ENCODE measurements at places on chromosomes 3 and 15. TPM values are rescaled to one million over a fixed set of nuclear protein-coding genes. Genes with fewer than 3 reads are reported as not detected.

GRCh38 chr3:173617490-173617889, 219.9 kb downstream of the NLGN1 start:
- H3K4me1 ChIP-seq: no peaks in the 10 kb centered on the region
- DNase-seq: no peak
- H3K27ac ChIP-seq: no peak overlapping the region
- H3K27me3 ChIP-seq: no peaks in the 10 kb centered on the region

Gene CFAP20DC
- 0.50 TPM for total RNA-seq

GRCh38 chr3:107760144-107760543, 237.4 kb downstream of the BBX start:
- H3K27ac ChIP-seq: no peak overlapping the region
- H3K4me3 ChIP-seq: no peak overlapping the region
- no peaks in the 10 kb centered on the region for H3K27me3 ChIP-seq
- peaks cover 6% of the 10 kb centered on the region for H3K36me3 ChIP-seq

- DNase-seq: no peak
- no peaks in the 10 kb centered on the region for H3K27me3 ChIP-seq
- H3K4me1 ChIP-seq: peaks cover 4% of the 10 kb centered on the region
- H3K27ac ChIP-seq: no peak overlapping the region
- no peaks in the 10 kb centered on the region for H3K36me3 ChIP-seq
These were observed 133.3 kb downstream of the CHDH start for GRCh38 chr3:53712817-53713388.

GRCh38 chr3:194998417-194998816, 272.5 kb downstream of the XXYLT1 start:
- H3K27me3 ChIP-seq: no peaks in the 10 kb centered on the region
- no peak overlapping the region for H3K27ac ChIP-seq
- H3K4me1 ChIP-seq: no peaks in the 10 kb centered on the region
- H3K4me3 ChIP-seq: no peak overlapping the region

DNA sequence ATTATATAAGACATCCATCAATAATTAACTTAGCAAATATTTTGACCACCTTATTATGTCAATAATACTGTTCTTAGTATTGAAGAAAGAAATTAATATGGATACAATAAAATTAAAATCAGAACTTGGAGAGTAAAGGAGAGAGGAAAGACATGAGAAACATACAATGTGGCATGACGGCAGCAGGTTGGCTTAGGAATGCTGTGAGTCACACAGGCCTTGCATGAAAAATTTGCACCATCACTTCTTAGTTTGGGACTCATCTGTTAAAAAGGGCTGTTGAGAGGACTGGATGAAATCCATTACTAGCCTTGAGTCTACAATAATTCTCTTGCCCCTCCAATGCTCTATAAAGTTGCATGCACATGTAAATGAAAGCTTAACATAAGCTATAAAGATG, 880.8 kb downstream of the ROBO1 start:
- H3K4me1 ChIP-seq: no peaks in the 10 kb centered on the region
- no peaks in the 10 kb centered on the region for H3K36me3 ChIP-seq
- no peaks in the 10 kb centered on the region for H3K27me3 ChIP-seq
- no peak for DNase-seq
- no peak overlapping the region for H3K27ac ChIP-seq
- H3K4me3 ChIP-seq: no peak overlapping the region

Gene OR5K2
- total RNA-seq: not detected

Gene CFAP100
- total RNA-seq: not detected

DNA sequence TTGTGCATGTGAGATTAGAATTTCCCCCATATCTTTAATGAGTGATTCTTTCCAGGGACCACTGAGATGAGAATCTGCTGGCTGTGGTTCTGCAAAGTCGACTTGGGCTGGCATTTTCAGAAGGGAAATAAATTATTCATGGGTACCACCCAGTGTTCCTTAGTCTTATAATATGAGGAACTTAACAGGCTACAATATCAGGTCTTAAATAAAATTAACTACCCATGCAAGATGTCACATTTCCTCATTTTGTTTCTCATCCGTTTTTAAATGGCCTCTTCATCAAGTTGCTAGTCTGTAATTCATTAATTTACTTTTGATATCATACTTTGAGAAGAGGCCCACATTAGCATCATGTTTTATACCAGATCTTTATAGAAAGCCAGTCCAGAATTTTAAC, 58.3 kb upstream of the SKOR1 start:
- H3K27ac ChIP-seq: no peak overlapping the region
- H3K27me3 ChIP-seq: no peaks in the 10 kb centered on the region
- H3K4me3 ChIP-seq: no peak overlapping the region
- no peak for DNase-seq
- H3K36me3 ChIP-seq: no peaks in the 10 kb centered on the region
- H3K4me1 ChIP-seq: peaks cover 9% of the 10 kb centered on the region

- no peaks in the 10 kb centered on the region for H3K27me3 ChIP-seq
- no peaks in the 10 kb centered on the region for H3K4me1 ChIP-seq
- no peaks in the 10 kb centered on the region for H3K36me3 ChIP-seq
- H3K4me3 ChIP-seq: no peak overlapping the region
These were observed 126.4 kb downstream of the SHQ1 start for GRCh38 chr3:72721683-72722381.

GRCh38 chr15:53189860-53190259, 399.7 kb upstream of the ONECUT1 start:
- no peak overlapping the region for H3K4me3 ChIP-seq
- no peaks in the 10 kb centered on the region for H3K36me3 ChIP-seq
- no peak for DNase-seq
- H3K27me3 ChIP-seq: no peaks in the 10 kb centered on the region
- no peak overlapping the region for H3K27ac ChIP-seq

- H3K4me3 ChIP-seq: peak overlapping the region; percentile 51
- H3K27ac ChIP-seq: peak overlapping the region; percentile 86
- H3K36me3 ChIP-seq: no peaks in the 10 kb centered on the region
- DNase-seq: peak; percentile 53
- peaks cover 58% of the 10 kb centered on the region for H3K4me1 ChIP-seq
These were observed 1.3 kb downstream of the TOP2B start for GRCh38 chr3:25663347-25663868.

Gene AGBL1
- not detected for total RNA-seq

Gene OSTN
- total RNA-seq: not detected

Gene HCLS1
- 336 TPM for total RNA-seq
